Kidney epithelial cell (primary cell): ENCODE measurements at places on chromosomes 4 and X. TPM values are rescaled to one million over a fixed set of nuclear protein-coding genes. Genes with fewer than 3 reads are reported as not detected.
A peak's percentile ranks its signal among the peaks of the same experiment; 100 is the strongest.

Gene BST1
- total RNA-seq = 3.4 and 4.9 TPM in 2 replicates

Gene FAT1
- 344 and 359 TPM in 2 replicates for total RNA-seq

Gene GNRHR
- not detected in 2 replicates for total RNA-seq

Gene SPOCK3
- 0.62 and 1.4 TPM in 2 replicates for total RNA-seq

Gene NAT8L
- 9.0 and 9.4 TPM in 2 replicates for total RNA-seq

Gene USP17L24
- not detected in 2 replicates for total RNA-seq

Gene CHRNA9
- total RNA-seq = 0.07 TPM in 1 of 2 replicates, not detected in the other

GRCh38 chr4:173722075-173722474 is 192.0 kb upstream of the HAND2 start:
- DNase-seq = no peak

DNA sequence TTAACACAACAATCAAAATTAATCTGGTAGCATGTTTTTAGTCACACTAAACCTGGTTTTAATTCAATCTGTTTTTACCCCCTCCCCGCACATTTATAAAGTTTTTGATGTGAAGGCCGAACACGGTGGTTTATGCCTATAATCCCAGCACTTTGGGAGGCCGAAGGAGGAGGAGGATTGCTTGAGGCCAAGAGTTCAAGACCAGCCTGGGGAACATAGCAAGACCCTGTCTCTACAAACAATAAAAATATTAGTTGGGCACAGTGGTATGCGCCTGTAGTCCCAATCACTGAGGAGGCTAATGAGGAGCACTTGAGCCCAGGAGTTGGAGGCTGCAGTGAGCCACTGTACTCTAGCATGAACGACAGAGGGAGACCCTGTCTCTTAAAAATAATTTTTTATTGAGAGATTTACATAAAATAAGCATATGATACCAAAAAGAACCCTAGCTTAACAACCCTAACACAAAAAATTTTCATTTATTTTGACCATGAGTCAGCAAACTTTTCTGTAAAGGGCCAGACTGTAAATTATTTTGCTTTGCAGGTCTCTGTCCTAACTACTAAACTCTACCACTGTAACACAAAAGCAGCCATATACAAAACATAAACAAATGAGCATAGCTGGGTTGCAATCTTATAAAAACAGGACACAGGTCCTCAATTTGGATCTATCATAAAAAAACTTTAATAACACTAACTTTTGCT is 21.5 kb downstream of the HNRNPD start:
- no peak for DNase-seq

DNA sequence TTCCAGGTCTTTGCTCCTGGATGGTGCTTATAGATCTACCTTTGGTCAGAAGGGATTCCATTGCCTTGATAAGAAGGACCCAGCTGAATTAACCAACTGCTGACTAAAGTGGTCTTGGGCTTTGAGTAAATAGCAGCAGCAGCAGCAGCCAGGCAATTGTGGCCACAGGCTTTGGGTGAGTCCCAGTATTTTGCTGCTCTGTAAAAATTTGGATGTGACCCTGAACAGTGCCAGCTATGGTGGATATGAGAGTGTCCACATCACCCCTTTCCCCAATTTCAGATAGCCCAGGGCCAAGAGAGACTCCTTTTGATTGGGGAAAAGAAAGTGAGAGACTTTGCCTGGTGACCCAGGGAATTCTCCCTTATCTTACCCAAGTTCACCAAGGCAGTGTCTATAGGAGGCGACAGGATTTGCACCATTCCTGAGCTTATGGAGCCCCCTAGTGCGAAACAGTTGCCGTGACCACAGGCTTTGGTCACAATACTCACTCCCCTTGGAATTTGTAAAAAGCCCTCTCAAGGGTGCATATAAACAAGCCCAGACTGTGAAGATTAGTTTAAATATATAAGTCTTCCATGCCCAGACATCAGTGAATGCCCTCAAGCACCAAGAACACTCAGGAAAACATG is 518.0 kb downstream of the TMA16 start:
- DNase-seq = no peak

GRCh38 chr4:142512161-142512560 is 333.9 kb downstream of the INPP4B start:
- DNase-seq = no peak

GRCh38 chrX:43581167-43581566 is 74.9 kb upstream of the MAOA start:
- no peak for DNase-seq

DNA sequence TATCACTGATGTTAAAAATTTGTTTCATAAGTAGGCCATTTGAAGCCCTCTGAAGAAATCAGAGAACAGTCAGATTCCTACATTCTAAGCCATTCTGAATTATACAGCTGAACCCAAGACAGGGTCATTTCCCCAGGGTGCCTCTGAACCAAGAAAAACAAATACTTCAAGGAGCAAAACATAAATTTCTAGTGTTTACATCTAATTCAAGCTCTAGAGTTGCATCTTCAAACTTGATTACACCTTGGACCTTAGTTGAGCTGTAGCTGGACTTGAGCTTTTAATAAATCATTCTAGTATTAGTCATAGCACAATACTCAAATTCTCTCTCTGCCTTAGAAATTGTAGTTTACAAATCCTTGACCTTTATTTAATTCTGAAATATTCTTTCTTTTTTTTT is 87.6 kb upstream of the IL15 start:
- no peak for DNase-seq

- DNase-seq = no peak
These were observed 103.5 kb downstream of the FHDC1 start for GRCh38 chr4:153039542-153040185.

DNA sequence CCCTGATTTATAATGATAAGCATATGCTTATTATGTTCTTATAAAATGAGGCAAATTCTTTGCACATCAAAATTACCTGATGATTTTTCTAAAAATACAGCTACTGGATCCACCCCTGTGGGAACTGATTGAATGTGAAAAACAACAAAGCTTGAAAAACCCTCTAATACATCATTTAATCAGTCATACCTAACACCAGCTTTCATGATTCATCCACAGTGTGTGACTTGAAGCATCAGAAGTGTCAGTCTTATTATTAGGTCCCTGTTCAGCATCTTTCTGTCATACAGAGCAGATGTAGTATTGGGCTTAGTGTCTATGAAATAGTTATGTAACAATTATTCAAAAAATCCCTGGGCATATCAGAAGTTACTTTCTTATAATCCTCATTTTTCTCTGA is 671.3 kb upstream of the GALNT7 start:
- DNase-seq = peak; percentile 41

DNA sequence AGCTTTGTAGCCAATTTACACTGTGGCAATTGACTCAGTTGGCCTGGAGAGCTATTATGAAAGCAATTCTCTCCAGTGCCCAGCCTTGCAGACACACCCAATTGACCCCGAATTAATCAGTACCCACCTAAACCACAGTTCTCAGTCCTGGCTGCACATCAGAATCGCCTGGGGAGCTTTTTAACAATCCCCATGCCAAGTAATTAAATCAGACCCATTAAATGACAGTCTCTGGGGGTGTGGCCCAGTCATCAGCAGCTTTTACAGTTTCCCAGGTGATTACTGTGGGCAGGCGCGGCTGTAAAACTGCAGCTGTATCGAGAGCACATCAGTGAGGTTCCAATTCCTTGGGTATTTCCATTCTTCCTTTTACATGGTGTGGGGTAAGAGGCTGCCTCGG is 460.9 kb upstream of the FAT1 start:
- peak; percentile 63 for DNase-seq

DNA sequence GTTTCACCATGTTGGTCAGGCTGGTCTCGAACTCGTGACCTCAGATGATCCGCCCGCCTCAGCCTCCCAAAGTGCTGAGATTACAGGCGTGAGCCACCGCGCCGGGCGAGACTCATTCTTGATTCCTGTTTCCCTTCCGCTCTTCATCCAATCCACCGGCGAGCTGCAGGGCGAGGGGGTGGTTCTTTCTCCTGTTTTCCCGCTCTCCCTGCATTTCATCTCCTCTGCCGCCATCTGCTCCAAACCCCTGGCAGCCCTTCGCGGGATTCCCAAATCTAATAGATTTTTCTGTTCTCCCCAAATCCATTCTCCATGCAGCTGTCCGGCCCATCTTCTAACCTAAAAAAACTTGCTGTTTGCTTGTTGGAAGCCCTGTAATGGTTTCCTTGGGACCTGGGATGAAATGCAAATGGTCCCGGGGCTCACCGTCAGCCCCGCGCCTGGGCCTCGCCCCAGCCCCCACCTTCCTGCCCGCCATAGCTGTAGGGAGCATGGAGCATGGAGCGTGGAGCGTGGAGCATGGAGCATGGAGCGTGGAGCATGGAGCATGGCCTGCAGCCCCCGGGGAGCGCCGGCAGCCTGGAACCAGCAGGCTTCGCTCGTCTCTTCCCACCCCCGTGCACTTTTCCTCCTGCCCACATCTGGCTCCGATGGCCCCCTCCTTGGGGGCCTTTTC is 1.1 kb downstream of the ZFP42 start:
- DNase-seq = no peak

- no peak for DNase-seq
These were observed 37.1 kb downstream of the ATOH1 start for GRCh38 chr4:93865650-93866049.

DNA sequence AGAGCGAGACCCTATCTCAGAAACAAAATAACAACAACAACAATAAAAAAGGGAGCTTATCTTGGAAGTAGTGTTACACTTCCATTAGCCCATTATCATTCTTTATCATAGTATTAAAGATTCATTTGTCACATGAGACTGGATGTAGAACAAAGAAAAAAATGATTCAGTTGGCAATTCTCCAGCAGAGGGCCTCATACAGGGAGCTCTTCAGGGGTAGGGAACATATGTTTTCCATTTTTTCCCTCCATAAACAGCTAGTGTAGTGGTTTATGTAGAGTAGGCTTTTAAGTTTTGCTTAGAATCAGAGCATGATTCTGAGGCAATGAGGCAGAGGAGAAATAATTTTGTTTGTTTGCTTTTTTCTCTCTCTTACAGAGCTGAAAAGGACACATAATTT is 5.8 kb downstream of the CPE start:
- no peak for DNase-seq

- no peak for DNase-seq
These were observed 14.8 kb downstream of the PJA1 start for GRCh38 chrX:69150281-69150960.

- DNase-seq = no peak
These were observed 115.5 kb upstream of the ACSL4 start for GRCh38 chrX:109848461-109849050.

DNA sequence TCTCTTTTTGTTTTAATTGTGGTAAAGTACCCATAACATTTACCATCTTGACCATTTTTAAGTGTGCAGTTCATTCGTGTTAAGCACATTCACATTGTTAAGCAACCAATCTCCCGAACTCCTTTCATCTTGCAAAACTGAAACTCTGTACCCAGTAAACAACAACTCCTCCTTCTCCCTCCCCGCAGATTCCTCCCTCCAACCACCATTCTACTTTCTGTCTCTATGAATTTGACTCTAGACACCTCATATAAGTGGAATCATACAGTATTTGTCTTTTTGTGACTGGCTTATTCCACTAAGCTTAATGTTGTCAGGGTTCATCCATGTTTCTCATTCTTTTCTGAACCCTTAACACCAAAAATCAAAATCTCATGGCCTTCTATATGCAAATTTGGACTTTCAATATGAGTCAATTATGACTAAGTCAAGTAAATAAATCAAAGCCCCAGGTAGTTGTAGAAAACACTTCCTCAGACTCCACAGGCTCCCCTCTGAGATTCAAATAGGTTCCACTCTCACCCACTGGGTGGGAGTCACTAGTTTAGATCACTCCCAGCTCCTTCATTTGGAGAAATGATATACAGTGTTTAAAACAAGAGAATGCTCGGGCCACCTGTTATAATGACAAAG is 9.8 kb upstream of the RTL5 start:
- no peak for DNase-seq

- DNase-seq = no peak
These were observed 365.1 kb downstream of the MAGEB5 start for GRCh38 chrX:26581091-26581490.

GRCh38 chr4:3836406-3836755 is 70.2 kb downstream of the ADRA2C start:
- no peak for DNase-seq
